Activated T-cell treated with anti-CD3 and anti-CD28 coated beads for 4 hours (primary cell): ENCODE measurements at places on chromosomes 4 and X.

- no peak for DNase-seq
Measured at GRCh38 chrX:69150281-69150960, 14.8 kb downstream of the PJA1 start.

DNA sequence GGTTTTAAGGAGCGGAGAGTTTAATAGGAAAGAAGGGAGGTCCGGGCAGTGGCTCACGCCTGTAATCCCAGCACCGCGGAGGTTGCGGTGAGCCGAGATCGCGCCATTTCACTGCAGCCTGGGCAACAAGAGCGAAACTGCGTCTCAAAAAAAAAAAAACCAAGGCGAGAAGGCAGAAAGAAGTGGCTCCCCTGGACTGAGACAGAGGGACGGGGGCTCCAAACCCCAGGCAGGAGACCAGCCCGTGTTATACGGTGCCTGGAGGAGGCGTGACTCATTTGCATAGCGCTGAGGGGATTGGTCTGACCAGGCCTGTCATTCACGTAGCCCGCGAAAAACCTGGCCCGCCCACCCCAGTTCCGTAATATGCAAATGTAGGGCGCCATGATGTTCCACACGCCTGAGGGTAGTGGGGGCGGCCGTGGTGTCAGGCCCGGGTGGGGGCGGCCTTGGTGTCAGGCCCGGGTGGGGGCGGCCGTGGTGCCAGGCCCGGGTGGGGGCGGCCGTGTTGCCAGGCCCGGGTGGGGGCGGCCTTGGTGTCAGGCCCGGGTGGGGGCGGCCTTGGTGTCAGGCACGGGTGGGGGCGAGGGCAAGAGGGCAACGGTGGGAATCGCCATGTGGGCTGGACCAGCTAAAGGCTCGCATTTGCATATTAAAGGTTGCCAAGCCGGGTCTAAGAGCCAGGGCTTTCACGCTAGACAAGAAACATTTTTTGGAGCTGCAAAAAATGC lies 2.1 kb downstream of the PLCXD1 start:
- DNase-seq = peak; percentile 89

DNA sequence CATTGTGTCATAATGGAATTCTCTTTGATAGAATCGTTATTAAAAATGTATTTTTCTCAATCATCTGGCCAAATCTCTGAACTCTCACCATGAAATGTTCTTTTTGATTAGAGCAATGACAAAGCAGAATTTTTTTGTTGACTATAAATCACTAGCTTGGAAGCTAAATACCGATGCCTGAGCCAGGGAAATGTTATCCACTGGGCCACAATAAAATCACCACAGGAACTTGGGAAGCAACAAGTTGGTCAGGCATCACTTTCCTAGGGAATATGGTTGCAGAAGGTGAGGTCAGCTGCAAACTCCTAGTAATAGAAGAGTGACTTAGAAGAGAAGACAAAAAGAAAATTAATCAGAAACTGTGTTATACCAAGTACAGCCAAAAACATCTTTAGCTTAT lies 60.6 kb upstream of the CFAP47 start:
- no peak for DNase-seq

DNA sequence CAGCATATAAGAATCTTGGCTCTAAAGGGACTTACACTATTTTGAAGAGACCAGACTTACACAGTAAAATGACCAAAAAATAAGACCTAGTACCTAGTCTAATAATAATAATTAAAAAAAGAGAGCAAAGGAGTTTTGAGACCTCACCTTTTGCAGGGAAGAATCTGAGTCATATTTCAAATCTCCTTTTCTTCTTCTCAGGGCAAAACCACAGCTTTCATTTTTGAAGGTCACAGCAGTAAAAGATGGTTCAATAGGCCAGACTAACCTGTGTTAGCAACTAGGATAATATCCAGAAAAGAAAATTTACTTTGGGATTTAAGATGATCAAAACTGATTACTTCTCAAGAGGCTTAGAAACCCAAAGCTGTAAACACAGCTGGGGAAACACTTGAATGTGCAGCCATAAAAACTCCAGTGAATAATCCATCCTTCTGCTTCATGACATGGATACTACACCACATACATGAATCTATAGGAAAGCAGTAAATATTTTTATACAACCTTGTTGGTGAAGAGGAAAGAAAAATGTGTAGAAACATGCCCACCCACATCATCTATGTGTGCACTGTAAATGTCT lies 25.9 kb upstream of the LNX1 start:
- DNase-seq = no peak

DNA sequence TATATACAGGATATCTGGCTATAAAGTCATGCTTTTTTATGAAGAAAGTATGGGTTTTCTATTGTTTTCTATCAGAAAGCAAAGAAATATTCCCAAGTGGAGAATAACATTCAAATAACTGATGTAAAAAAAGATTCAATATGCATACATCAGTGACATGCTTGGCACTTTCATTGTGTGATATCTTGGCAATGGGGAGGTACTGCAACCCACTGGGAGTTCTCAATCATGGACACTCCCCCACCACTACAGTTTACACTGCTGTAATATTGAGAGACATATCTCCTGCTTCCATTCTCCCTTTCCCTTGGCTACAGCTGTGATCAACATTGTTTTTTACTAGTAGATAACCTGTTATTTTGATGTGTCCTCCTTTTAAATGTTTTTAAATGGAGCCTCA lies 257.8 kb downstream of the CAMK2D start:
- no peak for DNase-seq

GRCh38 chr4:81627590-81627989 lies 155.9 kb upstream of the RASGEF1B start:
- DNase-seq = no peak

- no peak for DNase-seq
Measured at GRCh38 chr4:1360423-1361283, 13.6 kb downstream of the UVSSA start.

GRCh38 chr4:70099206-70099605 lies 49.0 kb downstream of the HTN1 start:
- DNase-seq = no peak

DNA sequence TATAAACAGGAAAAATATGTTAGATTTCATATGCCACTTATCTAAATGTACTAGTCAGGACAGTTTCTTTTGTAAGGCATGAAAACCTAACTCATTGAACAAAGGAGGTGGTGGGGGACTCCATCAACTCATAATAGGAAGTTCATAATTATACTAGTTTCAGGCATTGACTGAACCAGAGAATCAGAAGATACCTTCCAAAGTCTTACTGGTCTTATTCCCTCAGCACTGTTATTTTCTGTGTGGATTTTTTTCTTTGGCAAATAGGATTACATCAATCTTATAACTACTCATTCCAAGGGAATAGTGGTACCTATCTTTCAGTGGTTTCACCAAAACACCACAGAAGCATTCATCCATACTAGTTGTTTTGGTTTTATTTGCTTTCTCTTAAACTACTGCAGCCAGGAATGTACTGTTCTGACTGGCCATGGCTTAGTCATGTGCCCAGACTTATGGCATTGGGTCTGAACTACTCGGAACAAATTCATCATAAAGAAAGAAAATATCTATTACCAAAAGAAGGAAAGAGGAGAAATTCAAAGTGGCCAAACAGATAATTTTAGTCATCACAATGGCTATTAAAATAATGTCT lies 273.9 kb downstream of the ARAP2 start:
- no peak for DNase-seq

GRCh38 chr4:109025471-109026076 lies 262.7 kb upstream of the ETNPPL start:
- DNase-seq = no peak

DNA sequence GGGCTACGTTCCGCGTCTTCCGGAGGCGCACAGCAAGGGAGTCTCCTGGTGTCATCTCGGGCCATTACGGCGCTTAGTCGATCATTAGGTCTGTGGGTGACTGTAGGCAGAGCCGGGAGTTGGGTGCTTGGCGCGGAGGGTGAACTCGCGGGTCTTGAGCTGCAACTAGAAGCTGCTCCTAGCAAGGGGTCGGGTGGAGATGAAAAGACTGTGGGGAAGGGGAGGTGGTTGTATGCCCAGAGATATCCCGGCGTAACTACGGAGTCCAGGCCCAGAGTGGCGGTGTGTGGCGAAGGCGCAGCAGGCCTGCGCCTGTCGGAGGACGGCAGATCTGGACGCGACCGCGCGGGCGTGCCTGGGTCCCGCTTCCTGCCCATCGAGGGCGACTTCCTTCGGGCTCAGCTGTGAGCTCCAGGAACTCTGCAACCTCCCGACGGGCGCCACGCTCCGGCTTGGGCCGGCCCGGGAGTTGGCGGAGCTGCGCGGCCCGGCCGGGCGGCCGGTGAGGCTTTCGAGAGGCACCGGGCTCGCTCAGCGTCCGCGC lies 2.7 kb upstream of the NKX3-2 start:
- DNase-seq = no peak

DNA sequence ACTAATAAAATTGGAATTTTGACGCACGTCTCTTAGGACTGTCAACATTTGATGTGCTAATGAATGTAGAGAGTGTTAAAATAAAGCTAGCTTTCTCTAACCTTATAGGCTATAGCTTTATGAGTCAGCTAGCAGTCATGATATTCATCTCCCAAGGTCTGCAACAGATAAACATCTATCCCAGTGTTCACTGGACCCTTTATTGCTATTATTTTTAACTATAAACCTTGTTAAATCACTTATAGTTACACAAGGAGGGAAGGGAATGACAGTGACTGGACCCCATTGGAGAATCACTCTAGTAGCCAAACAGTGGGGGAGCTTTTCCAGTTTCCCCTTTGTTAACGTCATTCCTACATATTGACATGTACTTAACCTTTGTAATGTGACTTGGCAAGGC lies 67.9 kb upstream of the SHISA3 start:
- DNase-seq = no peak

- no peak for DNase-seq
Measured at GRCh38 chr4:37812713-37813112, 13.8 kb upstream of the PGM2 start.

DNA sequence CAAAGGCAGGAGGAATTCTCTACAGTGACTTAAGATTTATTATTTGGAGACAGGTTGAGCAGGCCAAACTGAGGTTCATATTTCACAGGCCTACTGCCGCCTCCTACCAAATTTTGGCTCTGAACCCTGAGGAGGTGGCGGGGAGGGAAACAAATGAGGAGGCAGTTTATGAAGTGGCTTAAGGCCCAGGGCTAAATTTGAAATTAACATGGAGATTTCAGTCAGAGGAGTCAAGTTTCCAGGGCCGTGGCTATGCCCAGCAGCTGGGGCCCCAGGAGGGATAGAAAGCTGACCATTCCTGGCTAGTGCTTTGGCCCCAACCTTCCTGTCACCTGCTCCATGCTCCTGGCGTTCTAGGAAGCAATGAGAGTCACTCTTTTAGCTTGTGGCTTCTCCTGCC lies 73.4 kb upstream of the ARHGAP36 start:
- no peak for DNase-seq

GRCh38 chr4:130044788-130045531 lies 949.0 kb downstream of the C4orf33 start:
- no peak for DNase-seq

DNA sequence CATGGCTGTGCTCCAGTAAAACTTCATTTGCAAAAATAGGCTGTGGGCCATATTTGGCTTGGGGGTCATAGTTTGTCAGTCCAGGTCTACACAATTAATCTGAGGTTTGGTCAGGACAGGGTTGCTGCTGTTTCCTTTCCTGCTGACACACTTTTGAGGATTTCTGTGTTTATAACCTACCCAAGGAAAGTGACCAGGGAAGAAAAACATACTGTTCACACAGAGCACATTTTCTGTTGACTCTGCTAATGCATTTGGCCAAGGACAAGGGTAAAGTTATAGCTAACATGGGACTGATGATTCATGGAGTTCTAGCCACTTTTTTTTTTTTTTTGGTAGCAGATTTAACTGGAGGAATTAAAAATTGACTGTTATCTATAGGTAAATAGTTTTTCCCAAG lies 43.9 kb upstream of the GEMIN8 start:
- no peak for DNase-seq

- no peak for DNase-seq
Measured at GRCh38 chr4:52081216-52081615, 30.1 kb downstream of the SPATA18 start.

DNA sequence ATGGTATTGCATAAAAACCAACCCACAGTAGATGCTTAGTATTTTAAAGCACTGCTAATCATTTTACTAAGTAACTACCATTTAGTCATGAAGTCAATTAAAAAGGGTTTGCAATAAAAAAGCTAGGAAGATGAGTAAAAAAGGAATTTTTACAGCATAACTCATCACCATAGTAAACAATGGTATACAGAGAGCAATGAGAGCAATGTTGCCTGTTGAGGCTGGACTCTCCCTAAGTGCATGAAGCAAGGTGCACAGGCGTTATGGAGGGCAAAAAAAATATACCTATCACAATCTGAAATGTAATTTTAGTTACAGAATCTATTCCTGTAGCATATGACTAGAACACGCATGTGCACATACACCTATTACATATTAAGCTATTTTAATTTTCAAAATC lies 129.6 kb upstream of the BMP3 start:
- no peak for DNase-seq

GRCh38 chrX:129694805-129695204 lies 40.0 kb upstream of the APLN start:
- DNase-seq = no peak

DNA sequence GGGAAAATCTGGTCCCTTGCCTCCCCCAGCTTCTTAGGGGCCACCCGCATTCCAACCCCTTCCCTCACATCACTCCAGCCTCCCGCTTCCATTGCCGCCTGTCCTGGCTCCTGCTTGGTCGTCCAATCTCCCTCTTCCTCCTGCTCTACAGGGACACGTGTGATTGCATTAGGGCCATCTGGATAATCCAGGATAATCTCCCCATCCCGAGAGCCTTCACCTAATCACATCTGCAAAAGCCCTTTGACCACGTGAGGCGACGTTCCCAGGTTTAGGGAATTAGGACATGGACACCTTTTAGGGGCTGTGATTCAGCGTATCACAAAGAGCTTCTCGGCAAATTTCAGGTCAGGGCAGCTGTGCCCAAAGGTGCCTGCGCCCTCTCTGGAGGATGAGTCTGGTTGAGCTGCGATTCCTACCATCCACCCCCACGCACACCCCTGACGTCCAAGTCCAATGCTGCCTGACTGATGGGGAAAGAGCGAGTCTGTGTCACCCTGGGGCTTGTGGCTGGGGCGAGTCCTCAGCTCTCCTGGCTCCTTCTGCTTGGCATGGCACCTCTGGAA lies 104.6 kb downstream of the PSAPL1 start:
- DNase-seq = no peak

- peak; percentile 100 for DNase-seq
Measured at GRCh38 chrX:1452516-1453394, at the start of gene ASMTL. TSS of gene ASMTL (minus strand) at chrX:1452909. CDS start at chrX:1452840, 69 bp downstream.

GRCh38 chr4:40564004-40564403 lies 65.7 kb downstream of the RBM47 start:
- no peak for DNase-seq

GRCh38 chrX:50054147-50054546 lies 131.8 kb downstream of the CLCN5 start:
- no peak for DNase-seq

DNA sequence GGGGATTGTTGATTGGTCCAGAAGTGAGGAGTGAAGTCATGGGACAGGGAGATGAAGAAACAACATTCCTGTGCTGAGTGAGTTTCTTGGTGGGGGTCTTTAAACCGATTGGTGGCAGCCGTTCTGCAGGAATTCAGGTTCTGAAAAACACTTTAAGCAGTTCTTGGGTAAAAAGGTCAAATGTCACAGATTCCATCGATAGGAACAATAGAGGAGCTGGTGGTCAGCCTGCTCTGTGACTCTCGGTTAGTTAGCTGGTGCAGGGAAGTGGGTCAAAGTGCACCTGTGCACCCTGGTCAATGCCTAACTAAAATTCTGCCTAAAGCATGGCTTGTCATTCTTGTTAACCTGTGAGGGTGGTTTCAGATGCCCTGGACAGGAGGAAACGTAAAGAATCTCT lies 34.6 kb upstream of the MGST2 start:
- DNase-seq = no peak
